ENCODE measurements at places on chromosomes 2 and 18.

DNA sequence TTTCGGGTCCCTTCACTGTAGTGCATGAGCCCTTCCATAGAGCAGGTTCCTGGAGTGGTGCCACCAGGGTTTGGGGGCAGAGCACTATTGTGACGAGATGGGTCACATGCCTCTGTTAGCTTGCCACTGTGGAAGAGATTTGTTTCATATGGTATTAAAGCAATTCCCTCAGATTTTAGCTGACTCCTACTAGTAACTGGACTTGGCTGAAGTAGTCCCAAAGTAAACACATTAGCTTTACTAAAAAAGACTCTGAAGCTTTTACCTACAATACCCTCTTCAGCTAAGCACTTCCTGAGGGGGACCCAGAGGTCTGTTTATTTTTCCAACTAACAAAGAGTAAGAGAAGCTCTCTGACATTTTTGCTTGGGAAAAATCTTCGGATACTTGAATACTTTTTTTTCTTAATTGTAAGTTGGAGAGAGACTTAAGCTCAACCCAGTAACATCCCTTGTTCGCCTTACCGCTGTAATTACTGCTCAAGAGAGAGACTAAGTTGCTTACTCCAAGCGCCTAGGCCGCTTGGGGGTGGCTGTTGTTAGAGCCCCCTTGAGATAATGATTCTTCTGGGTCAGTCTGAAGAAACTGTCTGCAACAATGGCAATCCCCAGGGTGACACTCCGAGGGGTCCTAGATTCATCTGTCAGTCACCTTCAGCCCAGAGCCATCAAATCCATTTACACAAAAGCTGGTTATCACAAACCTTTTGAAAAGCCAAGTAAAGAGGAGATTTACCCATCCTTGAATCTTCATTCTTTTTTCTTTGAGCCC is 177.4 kb downstream of the FIGN start:
- DNase-seq, result no peak

- no peak for DNase-seq
These were observed 36.4 kb downstream of the EMILIN2 start for GRCh38 chr18:2883076-2883735.

DNA sequence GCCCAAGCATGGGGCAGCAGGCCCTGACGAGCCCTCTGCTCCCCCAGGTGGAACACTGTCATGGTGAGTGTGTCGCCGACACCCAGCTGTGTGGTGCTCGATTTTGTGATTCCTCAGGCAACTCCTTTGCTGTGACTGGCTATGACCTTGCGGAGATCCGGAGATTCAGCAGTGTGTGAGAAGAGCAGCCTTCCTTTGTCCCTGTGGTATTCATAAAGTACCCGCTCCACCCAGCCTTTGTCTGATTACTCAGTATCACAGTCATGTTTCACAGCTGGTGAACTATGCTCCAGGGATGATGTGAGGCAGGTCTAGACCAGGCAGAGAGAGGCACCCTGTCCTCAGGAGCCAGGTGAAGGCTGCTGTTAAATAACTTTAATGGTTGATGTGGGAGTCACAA is 4.0 kb downstream of the WDR54 start:
- DNase-seq, result no peak

DNA sequence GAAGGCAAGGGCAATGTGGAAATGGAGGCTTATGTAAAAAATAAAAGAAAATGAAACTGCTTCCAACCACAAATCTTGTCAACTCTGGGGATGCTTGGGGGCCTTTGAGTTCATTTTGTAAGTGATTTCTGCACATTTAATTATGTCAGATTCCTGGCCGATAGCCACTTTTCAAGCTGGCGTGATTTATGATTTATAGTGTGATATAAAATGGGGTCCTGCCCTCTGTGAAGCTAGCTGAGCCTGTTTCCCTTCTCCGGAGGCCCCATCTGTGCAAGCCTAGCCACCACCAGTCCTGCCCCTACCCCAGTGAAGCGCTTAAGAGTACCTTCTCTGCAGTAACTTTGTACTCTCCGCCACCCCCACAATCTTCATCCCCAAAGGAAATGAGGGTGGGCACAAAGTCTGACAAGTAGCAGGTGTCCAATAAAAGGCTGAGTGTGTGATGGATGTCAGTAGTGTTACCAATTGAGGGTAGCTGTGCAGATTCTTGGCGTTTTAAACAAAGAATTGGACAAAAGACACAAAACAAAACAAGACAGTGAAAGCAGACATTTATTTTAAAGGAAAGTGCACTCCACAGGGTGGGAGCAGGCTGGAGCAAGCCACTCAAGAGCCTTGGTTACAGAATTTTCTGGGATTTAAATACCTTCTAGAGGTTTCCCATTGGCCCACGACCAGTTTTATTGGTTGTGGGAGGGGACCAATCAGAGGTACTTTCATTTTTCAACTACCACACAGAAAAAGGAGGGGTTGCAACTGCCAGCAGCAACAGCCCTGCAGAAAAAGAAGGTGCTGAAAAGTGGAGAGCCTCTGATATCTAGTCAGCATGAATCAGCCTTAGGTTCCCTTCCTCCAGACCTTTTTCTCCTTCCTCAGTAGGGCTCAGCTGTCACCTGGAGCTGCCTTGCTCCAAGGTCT is 39.0 kb upstream of the SIX3 start:
- no peak for DNase-seq

DNA sequence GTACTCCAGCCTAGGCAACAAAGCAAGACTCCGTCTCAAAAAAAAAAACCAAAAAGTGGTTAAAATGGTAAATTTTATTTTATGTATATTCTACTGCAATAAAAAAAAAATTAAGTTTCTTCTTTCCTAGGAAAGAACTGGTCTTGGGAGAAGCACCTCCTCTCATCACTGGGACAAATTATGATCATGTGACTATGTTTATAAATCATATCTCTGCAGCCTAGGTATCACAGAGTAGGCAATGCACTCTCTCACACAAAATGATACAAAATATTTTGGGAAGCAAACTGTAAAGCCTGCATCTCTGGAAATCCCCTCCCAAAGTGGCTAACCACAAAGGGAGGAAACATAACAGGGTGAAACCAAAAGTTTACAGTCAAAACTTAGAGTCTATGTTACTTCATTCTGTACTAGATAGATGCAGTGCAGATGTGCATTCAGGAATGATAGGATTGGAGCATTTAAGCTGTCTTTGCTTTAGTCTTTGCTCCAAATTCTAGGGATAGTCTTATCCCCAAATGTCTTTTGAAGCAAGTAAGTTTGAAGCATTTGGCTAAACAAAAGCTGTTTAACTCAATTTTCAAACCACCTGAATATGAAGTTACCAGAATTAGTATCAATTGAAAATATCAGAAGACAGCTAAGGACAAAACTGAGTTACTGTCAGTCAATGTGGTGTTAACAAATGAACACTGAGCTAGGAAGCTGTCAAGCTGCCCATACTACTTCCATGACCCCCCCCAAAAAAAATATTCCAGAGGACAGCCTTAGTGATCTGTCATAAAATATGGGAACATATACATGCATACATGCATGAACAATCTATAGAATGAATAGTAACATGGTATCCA is 21.1 kb upstream of the MALT1 start:
- no peak for DNase-seq

- DNase-seq, result peak; percentile 54
These were observed 425.8 kb upstream of the KCNH7 start for GRCh38 chr2:163264341-163264740.

- no peak for DNase-seq
These were observed 70.4 kb upstream of the FZD5 start for GRCh38 chr2:207840101-207840500.

- DNase-seq, result peak; percentile 27
These were observed 157.4 kb downstream of the SOX11 start for GRCh38 chr2:5849562-5849961.

DNA sequence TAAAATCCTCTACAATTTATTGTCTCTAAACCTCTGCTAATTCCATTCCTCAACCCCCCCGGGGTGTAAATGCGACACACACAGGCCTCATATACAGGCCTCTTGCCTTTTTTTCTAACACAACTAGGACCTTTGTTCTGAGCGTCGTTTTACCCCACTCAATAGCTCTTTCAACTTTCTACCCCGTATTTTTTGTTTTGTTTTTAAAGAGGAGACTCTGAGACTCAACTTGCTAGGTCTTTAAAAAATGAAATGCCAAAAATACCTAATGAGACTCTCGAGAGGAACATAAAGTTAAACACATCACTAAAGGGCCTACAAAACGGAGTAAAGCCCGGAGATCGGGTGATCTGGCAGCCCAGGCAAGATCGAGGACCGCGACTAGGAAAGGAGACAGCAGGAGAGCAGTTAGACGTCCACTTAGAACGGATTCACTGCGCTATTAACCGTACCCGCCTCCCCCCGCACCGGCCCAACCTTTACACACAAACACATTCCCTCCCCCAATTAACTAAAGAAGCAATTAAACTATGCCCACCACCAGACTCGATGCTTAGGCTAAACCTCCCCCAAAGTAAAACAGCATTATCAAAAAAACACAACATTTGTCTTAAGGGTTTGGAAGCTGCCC is 1.7 kb downstream of the TRIP12 start:
- no peak for DNase-seq

DNA sequence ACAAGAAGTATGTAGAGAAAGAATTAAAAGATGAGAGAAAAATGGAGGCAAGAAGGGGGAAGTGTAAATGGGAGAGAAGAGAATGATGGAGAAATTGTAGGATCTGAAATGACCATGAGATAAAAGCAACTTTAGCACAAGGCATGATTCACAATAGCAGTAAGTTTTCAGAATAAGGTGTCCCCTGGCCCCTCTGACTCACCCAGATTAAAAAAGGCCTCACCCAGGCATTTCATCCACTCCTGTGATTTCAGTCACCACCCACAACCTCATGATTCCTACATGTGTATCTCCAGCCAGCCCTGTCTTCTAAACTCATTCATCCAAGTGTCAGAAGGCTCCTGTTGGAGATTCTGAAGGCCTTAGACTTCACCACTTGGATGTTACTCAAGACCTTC is 56.6 kb downstream of the SP100 start:
- DNase-seq, result peak; percentile 46

GRCh38 chr18:29156531-29156930 is 979.6 kb upstream of the CDH2 start:
- DNase-seq, result no peak

GRCh38 chr2:210536973-210537650 is 19.3 kb upstream of the CPS1 start:
- DNase-seq, result no peak

DNA sequence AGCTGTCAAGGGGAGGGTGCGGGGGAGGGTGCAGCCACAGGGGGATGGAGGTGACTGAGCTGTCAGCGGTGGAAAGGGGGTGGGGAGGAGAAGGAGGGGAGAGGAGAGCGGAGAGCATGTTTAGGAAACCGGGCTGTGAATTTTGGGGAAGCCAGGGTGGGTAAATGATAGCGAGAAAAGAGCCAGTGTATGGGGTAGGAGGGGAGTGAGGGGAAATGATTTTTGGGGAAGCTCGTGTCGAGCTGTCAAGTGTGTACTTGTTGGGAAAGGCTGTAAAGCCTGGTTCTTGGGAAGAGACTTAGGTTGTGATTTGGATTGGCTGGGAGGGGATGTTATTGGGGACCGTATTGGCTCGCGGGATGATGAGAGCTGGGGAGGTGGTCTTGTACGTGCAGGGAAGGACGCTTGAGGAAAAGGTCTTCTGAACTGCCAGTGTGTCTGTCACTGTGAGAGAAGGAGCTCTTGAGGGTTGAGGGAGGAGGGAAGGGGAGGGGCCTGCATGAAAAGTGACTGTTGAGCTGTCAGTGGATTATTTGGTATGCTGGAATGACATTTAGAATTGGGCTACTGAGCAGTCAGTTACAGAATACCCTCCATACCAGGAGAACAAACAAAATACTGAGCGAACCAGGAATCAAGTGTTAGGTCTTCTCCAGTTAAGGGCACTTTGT is 1.0 kb downstream of the UBR3 start:
- DNase-seq, result peak; percentile 64

- DNase-seq, result no peak
These were observed 32.4 kb downstream of the SLC66A2 start for GRCh38 chr18:79919089-79919488.

DNA sequence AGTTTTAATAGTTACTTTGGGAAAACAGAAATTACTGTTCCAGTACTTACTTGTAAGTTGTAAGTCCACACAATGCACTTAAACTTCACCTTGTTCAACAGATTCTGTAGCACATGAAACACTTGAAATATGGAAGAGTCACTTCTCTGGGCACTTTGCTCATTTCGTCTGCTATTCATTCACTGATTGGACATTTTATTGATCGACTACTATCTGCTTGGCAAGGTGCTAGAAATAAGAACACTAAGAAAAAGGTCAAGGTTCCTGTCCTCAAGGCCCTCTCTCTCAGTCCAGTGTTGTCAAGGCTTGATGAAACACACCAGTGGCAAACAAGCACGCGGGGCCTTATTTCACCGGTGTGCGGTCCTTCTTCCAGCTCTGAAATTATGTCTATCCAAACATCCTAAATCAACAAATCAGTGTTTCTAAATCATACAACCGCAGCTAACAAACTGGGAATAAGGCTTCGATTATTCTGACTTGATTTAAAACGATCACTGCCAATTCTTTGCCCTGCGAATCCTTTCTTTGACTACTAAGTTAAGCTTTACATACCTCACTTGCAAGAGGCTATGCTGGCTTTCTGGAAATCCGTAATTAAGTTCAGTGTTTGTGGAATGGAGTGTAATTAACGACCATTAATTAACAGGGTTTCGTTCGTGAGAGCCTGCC is 780 bp upstream of the ITGAV start:
- DNase-seq, result no peak

DNA sequence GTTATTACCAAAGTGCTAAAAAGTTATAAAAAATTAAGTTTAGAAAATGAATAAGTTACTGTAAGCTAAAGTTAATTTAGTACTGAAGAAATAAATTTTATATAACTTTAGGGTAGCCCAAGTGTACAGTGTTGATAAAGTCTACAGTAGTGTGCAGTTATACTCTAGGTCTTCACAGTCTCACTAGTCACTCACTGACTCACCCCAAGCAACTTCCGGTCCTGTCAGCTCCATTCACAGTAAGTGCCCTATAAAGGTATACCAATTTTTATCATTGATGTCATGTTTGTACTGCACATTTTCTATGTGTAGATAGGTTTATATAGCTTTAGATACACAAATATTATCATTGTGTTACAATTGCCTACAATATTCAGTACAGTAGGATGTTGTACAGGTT is 518.3 kb upstream of the PIK3C3 start:
- no peak for DNase-seq

DNA sequence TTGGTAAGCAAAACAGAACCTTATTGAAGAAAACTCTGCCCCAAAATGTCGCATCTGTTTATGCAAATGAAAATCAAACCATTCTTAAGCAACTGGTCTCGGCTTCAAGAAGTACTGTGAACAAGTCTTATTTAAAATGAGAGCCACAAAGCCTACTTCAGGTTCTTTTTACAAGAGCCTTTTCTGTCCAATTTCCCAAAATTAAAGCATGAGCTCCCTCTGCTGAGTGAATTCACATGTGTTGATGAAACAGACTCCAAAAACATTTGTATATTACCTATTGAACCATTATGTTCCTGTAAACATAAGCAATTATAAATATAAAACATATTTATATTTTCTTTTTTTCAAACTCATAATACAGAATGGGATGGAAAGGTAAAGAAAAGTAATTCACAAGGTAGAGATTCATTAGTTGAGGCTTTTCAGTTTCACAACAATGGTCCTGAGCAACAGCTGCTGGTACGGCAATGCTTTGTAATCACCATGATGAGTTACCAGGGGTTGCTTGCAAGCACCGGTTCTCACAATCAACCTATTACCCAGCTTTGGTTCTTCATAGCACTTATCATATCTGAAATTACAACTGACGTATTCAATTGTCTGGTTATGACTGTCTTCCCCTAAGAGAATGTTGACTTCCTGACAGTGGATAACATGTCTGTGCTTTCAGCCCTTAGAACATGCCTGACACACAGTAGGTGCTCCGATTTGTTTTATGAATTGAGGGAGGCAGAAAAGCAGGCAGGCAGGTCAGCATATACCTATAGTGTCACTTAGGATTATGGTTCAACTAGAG is 108.4 kb upstream of the BZW1 start:
- DNase-seq, result peak; percentile 65

- no peak for DNase-seq
These were observed 2.9 kb upstream of the CNOT11 start for GRCh38 chr2:101249826-101250225.

All from fibroblast of skin of back (primary cell).